Right hindlimb (tissue), 1 donor: ENCODE measurements at places on chromosomes 1 and 21.

- DNase-seq, result peak; percentile 48
Observed at GRCh38 chr1:61397935-61398334, 315.6 kb downstream of the NFIA start.

DNA sequence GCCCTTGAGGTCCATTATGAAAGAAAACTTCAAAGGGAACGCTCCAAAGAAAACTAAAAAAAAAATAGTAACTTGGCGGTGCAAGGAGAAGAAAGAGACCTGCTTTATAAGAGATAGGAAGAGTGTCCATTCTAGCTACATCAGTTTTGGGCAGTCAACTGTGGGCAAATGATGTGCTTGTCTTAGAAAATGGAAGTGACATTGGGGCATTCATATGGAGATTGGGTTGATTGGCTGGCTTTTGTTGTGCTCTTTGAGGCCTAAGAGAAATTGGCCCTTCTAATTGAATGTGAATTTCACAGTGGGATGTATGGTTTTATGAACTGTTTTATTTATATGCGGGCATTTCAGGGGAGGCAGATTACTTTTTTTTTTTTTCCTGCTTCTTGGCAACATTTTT lies 13.2 kb downstream of the PPP1R12B start:
- DNase-seq, result no peak

DNA sequence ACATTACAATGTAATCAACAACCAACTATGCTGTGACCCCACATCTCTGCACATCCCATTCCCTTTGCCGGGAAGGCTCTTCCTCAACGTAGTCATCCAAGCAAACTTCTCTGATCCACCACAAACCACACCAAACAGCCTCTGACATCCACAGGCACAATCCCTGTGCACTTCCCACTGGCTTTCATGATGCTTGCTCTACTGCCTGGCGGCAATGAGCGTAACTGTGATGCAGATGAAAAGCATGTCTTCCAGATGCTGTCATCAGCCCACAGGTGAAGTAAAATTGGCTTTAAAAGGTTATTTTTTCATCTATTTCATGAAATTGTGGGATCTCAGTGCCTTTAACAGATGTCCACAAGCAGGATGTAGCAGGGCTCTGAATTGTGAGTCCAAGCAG lies 635.2 kb downstream of the SMYD3 start:
- no peak for DNase-seq

- peak; percentile 61 for DNase-seq
Observed at GRCh38 chr1:43531107-43531905, 623 bp downstream of the PTPRF start.

- peak; percentile 55 for DNase-seq
Observed at GRCh38 chr1:8598060-8598724, 219.2 kb downstream of the RERE start.

GRCh38 chr1:231057410-231057809 lies 17.4 kb upstream of the FAM89A start:
- no peak for DNase-seq

GRCh38 chr1:201461645-201462441 lies 7.1 kb downstream of the PHLDA3 start:
- peak; percentile 76 for DNase-seq

DNA sequence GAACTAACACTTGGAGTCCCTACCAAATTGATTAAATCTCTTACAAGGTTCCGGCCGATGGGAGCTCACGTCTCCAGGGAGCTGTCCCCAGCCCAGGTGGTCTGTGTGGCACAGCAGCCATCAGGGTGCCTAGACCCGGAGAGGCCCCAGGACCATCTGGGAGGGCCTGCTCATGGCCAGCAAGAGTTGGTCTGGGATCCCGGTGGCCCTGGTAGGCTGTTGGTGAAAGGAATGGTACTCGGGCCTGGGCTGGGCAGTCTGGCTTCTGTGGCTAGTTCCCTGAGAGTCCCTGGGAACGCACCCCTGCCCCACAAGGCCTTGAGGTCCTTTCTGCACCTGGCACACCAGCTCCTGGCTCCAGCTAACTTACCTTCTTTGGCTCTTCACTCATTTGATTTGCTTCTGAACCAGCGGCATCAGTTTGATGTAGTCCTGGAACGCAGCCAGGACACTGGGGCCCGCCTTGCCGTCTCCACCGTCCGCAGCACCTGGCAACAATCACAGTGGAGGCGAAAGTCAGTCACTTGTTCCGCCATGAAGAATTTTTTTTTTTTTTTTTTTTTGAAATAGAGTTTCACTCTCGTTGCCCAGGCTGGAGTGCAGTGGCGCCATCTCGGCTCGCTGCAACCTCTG lies 62.5 kb downstream of the SCCPDH start:
- no peak for DNase-seq

GRCh38 chr1:97041026-97041425 lies 319.4 kb downstream of the PTBP2 start:
- DNase-seq, result no peak

DNA sequence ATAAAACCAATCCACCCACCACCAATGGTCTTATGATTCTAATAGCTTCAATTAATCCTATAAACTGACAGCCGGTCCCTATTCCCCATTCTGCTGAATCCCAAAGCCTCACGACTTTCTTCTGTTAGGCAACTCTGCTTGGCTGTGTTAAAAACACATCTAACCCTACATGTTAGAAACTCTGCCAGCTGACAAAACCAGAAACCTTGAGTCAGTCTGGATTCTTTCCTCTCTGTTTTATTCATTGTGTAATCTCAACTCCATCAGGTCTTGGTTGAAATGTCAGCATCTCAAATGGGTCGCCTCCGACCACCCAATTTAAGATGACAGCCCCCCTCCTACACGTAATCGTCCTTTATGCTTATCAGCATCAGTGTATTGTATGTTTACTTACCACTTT lies 312.1 kb downstream of the DISC1 start:
- DNase-seq, result no peak

DNA sequence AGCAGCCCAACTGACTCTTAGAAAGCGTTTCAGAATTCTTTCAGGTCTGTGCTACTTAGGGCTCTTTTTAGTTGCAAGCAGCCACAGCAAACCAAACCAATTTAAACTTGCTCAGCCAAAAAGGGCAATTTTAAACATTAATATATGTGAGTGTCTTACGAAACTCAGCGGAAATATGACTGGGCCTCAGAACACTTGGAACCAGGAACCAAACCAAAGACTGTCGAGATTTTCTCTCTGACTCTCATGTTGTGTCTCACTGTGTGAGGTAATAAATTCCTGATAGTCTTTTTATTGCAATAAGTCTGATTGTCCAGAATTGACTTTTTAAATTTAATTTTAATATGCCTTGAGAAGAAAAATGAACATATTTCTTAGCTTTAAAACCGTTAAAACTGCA lies 122.3 kb downstream of the SYF2 start:
- DNase-seq, result no peak

GRCh38 chr21:42922918-42923317 lies 2.5 kb downstream of the ERVH48-1 start:
- DNase-seq, result no peak

GRCh38 chr1:117237726-117238381 lies 27.1 kb upstream of the VTCN1 start:
- DNase-seq, result no peak

DNA sequence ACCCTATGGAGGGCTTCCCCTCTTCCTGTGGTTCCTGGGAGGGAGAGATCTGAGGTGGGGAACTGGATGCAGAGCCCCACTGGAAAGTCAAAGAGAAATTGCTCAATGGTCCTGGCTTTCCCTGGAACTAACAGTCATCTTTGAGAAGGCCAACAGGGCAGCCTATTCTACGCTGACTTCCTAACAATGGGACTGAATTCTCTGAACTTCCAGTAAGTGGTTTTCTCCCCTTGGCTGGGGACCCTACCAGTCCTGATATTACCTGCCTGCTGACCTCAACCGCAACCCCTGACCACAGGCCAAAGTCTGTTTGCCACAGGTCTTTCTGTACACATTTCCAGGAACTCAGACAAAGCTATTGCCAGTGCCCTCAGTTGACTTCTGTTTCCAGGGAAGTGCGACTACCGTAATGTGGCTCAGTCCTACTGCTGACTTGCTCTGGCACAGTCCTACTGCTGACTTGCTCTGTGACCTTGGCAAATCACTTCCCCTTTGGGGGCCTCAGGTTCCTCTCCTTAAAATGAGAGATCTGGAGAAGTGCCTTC lies 55.3 kb downstream of the C8B start:
- DNase-seq, result no peak

GRCh38 chr1:208077232-208078075 lies 166.5 kb upstream of the CD34 start:
- DNase-seq, result peak; percentile 76

DNA sequence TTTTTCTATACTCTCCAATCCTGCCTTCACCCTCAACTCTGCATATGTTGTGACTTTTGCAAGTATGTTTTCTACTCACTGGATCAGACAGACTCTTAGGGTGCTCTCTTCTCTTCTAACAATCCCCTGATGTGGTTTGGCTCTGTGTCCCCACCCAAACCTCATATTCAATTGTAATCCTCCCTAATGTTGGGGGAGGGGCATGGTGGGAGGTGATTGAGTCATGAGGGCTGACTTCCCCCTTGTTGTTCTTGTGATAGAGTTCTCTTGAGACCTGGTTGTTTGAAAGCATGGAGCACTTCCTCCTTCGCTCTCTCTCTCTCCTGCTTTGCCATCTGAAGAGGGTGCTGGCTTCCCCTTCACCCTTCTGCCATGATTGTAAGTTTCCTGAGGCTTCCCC lies 148.9 kb upstream of the IGSF21 start:
- DNase-seq, result no peak

- DNase-seq, result no peak
Observed at GRCh38 chr21:14243874-14244273, 27.9 kb downstream of the RBM11 start.
